Muscle of leg (tissue), 16 donors: ENCODE measurements at places on chromosomes 5 and 9. TPM values are rescaled to one million over a fixed set of nuclear protein-coding genes. Genes with fewer than 3 reads are reported as not detected.

DNA sequence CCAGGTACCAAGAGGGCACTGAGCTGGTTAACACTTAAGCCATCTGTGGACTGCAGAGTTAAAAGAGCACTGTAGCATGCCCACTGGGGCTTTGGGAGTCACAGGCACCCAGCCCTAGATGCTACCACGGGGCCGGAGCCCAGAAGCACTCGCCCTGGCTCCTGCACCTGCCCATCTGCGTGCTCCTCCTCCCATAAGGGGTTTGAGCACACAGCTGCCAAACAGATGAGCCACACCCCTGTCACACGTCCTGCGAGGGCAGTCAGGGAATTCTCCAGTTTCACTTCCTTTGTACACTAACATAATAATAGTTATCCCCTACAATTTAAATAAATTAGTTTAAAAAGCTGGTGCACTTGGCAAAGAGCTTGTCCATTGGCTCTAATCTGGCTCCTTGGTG, 4.5 kb upstream of the PCA3 start:
- no peak for DNase-seq

DNA sequence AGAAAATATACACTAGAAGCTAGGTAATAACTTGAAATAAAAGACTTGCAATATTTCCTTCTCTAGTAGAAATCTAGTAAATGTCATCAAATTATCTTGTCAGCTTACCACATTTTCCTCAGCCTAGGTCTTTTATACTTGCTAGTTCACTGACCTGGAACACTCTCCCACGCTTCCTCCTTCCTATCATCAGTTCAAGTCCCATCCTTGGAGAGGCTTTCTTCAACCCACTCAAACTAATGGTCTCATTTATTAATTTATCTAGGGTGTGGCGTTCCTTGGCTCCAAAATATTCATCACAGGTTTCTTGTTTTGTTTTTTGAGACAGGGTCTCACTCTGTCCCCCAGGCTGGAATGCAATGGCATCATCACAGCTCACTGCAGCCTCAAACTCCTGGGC, 2.9 kb downstream of the FAM13B start:
- no peak for DNase-seq

- DNase-seq, result no peak
Observed at GRCh38 chr9:87167161-87167560, 219.9 kb upstream of the GAS1 start.

- DNase-seq, result no peak
Observed at GRCh38 chr9:77798140-77798539, 150.0 kb upstream of the GNA14 start.

- no peak for DNase-seq
Observed at GRCh38 chr9:18822850-18823249, 210.2 kb downstream of the SAXO1 start.

- no peak for DNase-seq
Observed at GRCh38 chr5:145971108-145971507, 34.7 kb downstream of the SH3RF2 start.

GRCh38 chr9:124011460-124012301, at the start of gene LHX2:
Gene LHX2, plus strand, starts transcription at chr9:124011768. Its CDS starts 581 bp downstream, at chr9:124012349.
- peak; percentile 90 for DNase-seq

DNA sequence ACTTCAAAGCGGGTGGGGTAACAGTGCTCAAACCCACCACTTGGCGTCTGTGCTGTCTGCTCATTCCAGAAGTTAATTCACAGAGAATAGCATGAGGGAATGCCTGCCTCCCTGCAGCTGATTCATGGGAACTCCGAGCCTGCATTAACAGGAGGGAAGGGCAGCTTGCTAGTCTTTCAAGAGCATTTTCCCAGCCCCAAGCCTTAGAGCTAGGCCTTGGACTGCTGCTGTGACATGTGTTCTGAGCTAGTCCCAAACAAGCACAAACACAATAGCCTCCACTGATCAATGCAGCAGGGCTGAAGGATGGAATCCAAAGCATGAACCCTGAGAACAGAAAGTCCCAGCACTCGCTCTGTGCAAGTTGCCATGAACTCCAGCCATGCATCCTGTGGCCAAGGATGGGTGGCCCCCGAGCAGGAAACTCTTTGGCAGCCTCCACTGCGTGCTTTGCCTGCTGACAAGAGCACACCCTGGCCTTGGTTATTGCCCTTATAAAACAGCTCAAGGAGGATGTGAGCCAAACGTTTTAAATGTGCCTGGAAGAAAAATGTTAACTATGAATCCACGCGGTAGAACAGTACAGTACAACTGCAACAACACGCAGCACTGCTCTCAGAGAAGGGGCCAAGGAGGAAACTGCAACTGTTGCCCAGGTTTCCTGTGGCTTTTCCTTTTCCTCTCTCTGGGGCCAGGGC, 653.1 kb upstream of the KLF4 start:
- peak; percentile 95 for DNase-seq

GRCh38 chr5:173542159-173542558, 74.3 kb downstream of the BOD1 start:
- no peak for DNase-seq

DNA sequence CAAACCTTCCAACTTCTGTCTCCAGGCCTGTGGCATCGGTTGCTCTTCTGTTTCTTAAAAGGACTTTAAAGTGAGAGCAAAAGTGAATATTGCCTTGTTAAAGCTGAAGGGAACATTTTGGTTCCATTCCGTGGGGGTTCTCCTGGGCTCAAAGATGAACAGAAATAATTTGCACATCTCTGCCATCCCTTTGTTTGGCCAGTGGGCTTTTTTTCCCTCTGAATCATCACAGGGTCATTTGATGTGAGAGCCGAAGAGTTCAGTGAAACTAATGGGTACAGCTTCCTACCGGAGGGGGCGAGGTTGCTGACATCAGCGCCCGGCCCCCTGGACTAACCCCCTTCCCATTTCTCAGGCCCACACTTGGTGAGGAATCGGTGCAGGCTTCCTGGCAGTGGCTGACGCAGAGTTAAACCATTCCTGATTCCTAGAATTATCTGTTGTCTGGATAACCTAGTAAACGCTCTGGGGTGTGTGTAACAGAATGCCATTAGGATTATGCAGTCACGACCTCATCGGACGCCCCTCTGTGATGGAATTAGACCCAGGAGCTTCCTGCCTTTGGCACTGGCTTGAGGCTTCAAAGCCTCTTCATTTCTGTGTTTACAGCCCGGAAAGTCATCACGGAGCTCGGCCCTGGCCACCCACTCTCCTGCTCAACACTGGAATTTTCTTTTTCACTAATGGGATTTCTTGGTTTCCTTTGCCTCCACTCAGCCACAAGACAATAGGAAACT, 61.6 kb upstream of the RPL26L1 start:
- peak; percentile 73 for DNase-seq

- no peak for DNase-seq
Observed at GRCh38 chr5:62139741-62140140, 166.3 kb upstream of the KIF2A start.

- DNase-seq, result no peak
Observed at GRCh38 chr9:72623156-72623555, 101.7 kb downstream of the TMC1 start.

- DNase-seq, result peak; percentile 97
Observed at GRCh38 chr5:158999339-158999738, 100.4 kb downstream of the EBF1 start.

GRCh38 chr5:89584339-89584956, 701.5 kb upstream of the MEF2C start:
- no peak for DNase-seq

DNA sequence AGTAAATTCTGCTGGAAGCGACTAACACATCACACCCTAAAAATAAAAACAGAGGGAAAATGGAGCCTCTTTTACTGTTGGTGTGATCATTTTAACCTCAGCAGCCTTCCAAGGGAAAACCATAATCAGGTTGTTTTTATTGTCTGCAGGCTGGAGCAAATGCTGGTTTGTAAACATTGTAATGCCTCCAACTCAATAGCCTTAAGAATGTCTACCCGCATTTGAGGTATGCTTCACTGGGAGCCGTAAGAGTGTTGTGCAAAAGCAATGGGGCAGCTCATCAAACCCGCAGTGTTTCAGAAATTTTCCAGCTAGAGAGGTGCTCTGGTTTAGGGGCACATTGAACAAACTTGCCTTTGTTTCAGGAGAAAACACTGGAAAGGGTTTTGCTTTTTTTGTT, 17.0 kb downstream of the NIM1K start:
- no peak for DNase-seq

GRCh38 chr9:123544007-123544827, 188.2 kb downstream of the CRB2 start:
- peak; percentile 48 for DNase-seq

DNA sequence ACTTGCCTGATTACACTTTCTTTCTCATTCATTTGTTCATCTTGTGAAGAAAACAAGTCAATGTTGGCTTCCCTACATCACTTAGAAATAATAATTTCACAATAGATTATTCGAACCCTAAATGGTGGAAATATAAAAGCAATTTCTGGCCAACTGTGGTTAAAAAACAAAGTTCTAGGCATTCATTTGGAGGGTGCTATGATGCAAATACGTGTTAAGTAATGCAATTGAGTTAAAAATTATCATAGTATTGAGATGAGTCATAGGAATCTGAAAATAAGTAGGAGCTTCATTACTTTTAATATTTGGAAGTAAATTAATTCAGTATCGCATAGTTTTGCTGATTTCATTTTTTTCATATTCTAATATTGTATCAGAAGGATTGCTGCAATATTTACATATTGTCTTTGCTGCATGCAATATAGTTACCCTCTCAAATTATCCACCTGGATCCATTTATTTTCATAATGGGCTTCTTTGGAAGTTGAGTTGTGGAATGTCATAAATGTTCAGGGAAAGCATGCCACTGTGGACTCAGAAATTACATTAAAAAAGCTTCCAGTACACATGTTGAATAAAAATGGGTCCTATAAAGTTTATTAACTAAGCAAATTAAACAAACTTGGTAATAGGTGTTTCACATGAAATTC, 647.7 kb upstream of the WWC1 start:
- DNase-seq, result no peak

- peak; percentile 15 for DNase-seq
Observed at GRCh38 chr5:157459715-157460599, at the start of gene NIPAL4. Gene NIPAL4, plus strand, starts transcription at chr5:157460213. Its CDS starts 108 bp downstream, at chr5:157460321.

DNA sequence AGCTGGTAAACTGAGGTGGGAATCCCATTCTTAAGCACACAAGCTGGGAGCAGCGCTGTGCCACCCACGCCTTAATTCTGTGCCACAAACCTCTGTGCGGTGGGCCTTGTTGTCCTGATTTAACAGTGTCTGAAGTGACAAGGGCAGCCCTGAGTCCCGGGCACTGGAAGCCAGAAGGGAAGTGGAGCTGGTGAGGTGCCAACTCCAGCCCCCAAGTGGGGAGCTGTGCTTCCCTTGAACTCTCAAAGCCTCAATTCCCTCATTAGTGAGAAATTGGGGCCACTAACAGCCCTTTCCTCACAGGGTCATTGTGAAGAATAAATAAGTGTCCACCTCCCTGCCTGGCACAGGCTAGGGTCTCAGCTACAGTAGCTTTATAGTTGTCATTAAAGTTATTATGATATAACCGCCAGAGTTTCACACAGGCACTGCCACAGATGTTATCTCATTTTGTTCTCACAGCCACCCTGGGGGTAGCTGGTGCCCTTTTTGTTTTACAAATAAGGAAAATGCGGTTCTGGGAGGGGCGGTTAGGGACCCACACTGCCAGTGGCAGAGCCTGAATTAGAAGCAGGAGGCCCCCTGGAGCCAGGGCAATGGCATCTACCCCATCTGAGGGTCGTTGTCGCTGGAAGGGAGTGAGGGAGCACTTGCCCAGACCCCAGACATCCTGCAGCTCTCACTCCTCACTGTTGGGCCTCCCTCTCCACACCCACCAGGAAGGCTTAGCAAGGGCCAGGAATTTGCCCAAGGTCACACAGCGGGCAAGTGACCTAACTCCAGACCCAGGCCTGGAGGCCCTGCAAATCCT, 2.1 kb upstream of the TLX3 start:
- DNase-seq, result no peak

GRCh38 chr5:38465702-38466423, 90.6 kb downstream of the LIFR start:
- DNase-seq, result no peak

- no peak for DNase-seq
Observed at GRCh38 chr9:2574203-2574602, 47.4 kb upstream of the VLDLR start.

DNA sequence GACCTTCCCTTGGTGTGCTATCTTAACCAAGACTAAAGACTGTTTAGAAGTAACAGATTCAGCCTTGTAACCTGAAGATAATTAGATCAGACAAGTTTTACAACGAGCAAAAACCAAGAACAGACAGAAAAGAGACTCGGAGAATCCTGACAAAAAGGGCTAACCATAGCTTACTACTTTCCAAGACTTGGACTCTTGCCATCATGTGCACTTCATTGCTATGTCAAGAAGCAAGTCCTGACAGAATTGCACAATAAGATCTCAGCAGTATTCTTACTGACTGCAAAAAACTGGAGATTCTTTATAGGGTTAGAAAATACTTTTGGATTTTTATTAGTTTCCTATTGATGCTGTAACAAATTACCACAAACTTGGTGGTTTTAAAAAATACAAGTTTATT, 1539.0 kb upstream of the NUDT12 start:
- peak; percentile 71 for DNase-seq

GRCh38 chr5:119055294-119055693, 15.6 kb upstream of the DMXL1 start:
- DNase-seq, result no peak

GRCh38 chr5:118060833-118061232, 927.5 kb downstream of the DTWD2 start:
- no peak for DNase-seq

DNA sequence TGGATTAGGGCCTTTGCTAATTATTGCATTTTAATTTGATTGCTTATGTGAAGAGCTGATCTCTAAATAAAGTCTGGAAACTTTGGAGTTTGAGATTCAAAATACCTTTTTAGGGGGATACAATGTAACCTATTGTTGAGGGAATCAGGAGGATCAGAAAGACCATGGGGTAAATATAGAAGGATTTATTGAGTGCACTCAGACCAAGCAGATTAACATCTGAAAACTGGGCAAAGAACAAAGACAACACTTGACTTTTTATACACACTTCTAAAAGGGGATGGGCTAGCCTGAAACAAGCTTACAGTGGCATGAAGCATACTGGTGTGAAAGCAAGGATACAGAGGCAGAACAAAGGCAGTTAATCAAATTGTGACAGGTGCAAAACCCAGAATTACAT, 174.3 kb downstream of the MRPS30 start:
- no peak for DNase-seq

GRCh38 chr9:130606887-130607600, 27.7 kb downstream of the FUBP3 start:
- DNase-seq, result peak; percentile 24

MARCOL gene
- not detected for total RNA-seq

CD74 gene
- 50.2 TPM for total RNA-seq

LRRC19 gene
- total RNA-seq, result not detected

OR1Q1 gene
- total RNA-seq, result not detected

WNT8A gene
- total RNA-seq, result not detected

PTGES gene
- total RNA-seq, result 7.9 TPM

NKD2 gene
- 2.3 TPM for total RNA-seq

KCNN2 gene
- 4.7 TPM for total RNA-seq

ENTPD8 gene
- 0.18 TPM for total RNA-seq

TMEM141 gene
- total RNA-seq, result 43.8 TPM

FUT7 gene
- not detected for total RNA-seq

FOXD4L4 gene
- 0.04 TPM for total RNA-seq

PCDHA11 gene
- total RNA-seq, result 0.09 TPM

CANX gene
- total RNA-seq, result 202 TPM
